ENCODE measurements at places on chromosomes 16 and 17. TPM values are rescaled to one million over a fixed set of nuclear protein-coding genes. Genes with fewer than 3 reads are reported as not detected.

DNA sequence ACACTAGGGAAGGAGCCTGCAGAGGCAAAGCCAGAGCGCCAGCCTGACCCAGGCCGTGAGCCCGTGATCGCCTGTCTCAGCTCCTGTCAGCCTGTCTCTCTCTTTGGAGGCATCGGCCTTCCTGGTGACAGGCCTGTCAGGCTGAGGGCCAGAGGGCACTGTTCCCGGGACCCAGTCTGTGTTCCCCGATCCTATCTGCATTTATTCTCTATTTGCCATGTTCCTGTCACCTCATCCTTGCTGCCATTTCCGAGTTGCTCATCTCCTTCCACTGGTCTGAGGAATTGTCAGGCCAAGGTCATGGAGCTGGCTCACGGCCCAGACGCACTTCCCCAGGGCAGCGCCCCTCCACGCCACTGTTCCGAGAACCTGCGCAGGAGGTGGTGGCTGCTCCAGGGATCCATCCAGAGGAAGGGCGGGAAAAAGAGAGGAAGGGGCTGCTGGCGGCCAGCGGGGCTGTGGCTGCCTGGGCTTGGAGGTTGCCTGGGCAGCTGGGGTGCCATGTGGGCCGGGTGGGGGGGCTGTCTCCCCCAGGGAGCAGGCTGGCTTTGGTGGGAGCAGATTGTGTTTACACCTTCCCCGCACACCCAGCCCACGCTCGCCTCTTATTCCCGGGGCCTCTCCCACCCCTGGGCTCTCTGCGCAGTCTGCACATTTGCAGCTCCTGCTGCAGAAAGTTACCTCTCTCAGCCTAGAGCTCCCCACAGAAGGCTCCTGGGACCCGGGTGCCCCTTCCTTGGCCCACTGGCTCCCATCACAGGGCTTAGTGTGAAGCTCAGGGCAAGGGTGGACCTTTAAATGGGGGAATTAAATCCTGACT lies 4.9 kb downstream of the PRCD start:
- DNase-seq = no peak

DNA sequence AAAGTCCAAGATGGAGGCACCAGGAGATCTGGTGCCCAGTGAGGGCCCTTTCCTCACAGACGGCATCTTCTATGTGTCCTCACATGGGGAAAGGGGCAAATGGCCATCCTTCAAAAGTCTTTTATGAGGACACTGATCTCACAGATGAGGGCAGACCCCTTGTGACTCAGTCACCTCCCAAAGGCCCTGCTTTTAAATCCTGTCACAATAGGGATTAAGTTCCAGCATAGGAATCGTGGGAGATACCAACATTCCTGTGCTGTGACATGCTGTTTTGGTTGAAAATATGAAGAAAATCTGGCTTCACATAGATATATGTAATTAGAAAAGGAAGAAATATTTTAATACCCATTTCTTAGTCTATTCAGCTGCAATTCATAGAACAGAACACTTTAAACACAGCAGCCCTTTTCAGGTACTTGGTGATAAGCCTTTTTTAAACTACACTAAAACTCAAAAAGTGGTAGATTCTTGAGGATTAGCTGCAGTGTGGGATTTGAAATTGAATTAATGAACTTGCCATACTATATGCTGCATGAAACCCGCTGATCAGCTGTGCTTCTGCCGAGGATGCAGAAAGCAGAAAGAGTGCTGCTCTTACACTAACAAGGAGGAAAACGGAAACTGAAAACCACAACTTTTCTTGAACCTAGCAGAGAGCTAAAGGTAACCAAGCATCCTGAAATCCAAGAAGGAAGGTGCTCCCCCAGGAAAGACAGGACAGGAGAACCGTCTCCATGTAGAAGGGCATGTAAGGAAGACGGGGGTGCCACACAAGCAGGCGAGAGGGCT lies 32.7 kb downstream of the VPS53 start:
- no peak for DNase-seq

- no peak for DNase-seq
These were observed 396.8 kb downstream of the SOX9 start for GRCh38 chr17:72517413-72518158.

DNA sequence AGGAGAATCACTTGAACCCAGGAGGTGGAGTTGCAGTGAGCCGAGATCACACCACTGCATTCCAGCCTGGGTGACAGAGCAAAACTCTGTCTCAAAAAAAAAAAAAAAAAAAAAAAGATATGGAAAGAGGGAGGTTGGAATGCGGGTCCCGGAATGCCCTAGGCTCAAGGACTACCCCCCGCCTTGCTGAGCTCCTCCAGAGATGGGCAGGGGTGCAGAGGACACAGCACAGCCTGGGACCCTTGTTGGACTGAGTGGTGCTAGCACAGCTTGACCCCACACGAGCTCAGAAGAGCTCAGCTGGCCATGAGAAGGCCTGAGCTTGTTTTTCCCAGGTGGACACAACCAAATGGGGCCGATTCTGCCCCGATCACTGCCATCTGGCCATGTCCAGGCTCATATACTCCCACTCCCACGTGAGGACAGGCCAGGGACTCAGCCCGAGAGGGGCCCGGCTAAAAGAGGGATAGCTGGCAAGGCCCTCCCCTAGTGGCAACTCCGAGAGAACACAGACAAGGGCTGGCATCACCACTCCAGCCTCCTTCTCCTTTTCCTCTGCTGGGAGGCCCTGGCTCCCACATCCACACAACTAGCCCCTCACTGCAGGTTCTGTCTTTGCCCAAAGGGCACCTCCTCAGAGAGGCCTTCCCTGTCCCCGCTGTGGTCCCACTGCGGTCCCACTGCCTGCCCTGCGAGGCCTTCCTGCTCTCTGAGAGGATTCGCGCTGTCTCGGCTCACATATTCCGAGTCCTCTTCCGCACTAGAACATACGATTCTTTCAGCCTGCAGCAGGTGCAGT lies 11.0 kb downstream of the SGCA start:
- no peak for DNase-seq

- DNase-seq = no peak
These were observed 10.4 kb downstream of the CD300LF start for GRCh38 chr17:74702116-74702871.

- DNase-seq = no peak
These were observed 41.1 kb downstream of the KLHDC4 start for GRCh38 chr16:87724490-87725291.

GRCh38 chr17:70050931-70051330 lies 24.1 kb upstream of the KCNJ16 start:
- DNase-seq = no peak

DNA sequence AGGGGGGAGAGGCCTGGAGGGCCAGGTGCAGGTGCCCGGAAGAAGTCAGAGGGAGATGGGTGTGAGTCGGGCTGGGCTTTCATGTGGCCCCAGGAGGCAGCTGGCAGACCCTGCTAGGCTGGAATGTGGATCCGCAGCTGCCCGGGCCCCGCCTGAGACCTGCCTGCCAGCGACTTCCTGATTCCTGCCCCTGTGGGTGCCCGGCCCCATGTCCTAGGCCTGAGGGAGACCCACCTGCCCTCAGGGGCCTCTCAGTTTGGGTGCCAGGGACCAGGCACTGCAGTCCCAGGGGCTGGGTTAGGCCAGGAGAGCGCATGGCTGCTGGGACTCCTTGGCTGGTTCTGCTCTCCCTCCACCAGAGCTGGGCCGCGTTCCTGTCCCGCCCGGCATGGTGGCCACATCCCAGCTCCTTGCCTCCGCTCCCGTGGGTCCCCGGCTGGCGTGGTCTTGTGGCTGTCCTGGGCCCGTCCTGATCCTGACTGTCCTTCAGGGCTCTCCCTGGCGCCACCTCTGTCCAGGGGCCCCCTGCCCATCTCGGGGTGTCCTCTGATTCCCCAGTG lies 22.1 kb upstream of the SPNS2 start:
- DNase-seq = peak; percentile 60

DNA sequence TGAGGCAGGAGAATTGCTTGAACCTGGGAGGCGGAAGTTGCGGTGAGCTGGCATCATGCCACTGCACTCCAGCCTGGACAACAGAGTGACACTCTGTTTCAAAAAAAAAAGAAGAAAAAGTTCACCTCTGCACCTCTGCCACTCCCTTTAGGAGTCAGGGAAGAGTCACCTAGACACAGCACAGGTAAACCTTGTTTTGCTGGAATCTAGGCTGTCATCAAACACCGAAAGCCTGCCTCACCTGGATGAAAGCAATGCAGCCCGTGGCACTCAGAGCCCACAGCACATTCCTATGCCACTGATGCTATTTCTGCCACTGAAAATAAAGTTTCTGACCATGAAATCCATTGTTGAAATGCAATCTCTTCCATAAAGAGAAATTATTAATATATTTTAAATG lies 22.2 kb downstream of the CFAP52 start:
- no peak for DNase-seq

DNA sequence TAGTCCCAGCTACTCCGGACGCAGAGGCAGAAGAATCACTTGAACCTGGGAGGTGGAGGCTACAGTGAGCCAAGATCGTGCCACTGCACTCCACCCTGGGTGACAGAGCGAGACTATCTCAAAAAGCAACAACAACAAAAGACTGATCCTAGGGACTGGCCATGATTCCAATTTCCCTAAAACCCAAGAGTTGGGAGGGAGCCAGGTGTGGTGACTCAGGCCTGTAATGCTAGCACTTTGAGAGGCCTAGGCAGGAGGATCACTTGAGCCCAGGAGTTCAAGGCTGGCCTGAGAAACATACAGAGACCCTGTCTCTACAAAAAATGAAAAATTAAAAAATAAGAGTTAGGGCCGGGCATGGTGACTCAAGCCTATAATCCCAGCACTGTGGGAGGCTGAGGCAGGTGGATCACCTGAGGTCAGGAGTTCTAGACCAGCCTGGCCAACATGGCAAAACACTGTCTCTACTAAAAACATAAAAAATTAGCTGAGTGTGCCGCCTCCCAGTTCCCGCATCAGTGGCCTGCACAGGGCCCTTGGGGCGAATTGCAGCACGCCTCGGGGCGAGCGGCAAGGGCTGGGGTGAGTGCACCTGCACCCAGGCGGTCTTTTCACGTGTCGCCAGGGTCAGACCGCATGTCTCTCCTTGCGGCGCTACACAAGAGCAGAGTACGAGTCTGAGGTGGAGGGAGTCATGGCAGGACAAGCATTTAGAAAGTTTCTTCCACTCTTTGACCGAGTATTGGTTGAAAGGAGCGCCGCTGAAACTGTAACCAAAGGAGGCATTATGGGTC lies 40.8 kb downstream of the CDH3 start:
- no peak for DNase-seq

GRCh38 chr16:9393591-9393990 lies 302.1 kb downstream of the HAPSTR1 start:
- no peak for DNase-seq

- no peak for DNase-seq
These were observed 26.1 kb upstream of the AMZ2 start for GRCh38 chr17:68221786-68222185.

Gene G6PC1
- total RNA-seq = not detected

Gene CDC42EP4
- total RNA-seq = 83.4 TPM

Gene TSPOAP1
- 6.8 TPM for total RNA-seq

Gene MEOX1
- total RNA-seq = 5.5 TPM

Gene ABCA10
- total RNA-seq = 2.4 TPM

Gene ABCA9
- total RNA-seq = 2.1 TPM

Gene HSPB9
- total RNA-seq = not detected

Gene GRAP
- total RNA-seq = 2.4 TPM

Gene NPLOC4
- 95.9 TPM for total RNA-seq

Gene CIBAR2
- total RNA-seq = not detected

Gene TPSG1
- total RNA-seq = not detected
